Effector CD4-positive, alpha-beta T cell (primary cell): ENCODE measurements at places on chromosomes 6 and 20.

DNA sequence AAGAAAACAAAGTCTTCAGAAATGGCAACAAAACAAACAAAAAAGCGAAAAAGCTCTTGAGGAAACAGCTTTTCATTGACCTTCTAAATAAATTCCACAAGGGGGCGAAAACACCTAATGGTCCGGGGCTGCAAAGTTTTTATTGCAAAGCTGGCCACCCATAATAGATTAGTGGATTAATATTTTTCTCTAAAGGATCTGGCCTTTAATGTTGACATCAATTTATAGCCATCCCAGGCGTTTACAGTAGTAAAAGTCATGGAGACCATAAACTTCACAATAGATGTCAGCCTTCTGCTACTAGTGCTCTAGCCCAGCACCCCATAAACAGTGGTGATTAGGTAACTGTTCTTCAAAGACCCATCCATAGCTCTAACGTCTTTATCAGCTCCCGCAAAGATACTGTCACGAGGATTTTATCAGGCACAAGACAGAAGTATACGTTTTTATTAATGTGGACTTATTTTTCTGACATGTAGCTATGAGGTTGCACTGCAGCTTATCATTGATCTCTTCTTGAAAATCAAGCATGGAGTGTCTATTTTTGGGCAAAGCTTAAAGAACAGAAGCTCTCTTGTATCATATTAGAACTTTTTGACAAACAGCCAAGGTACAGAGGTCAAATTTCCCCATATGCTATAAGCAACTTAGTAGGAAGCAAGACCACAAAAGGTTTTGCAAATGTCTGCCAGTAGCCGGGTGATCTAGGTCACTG is 4.7 kb downstream of the CITED2 start:
- DNase-seq: no peak

- no peak for DNase-seq
These were observed 348.1 kb downstream of the CDC5L start for GRCh38 chr6:44735630-44735963.

DNA sequence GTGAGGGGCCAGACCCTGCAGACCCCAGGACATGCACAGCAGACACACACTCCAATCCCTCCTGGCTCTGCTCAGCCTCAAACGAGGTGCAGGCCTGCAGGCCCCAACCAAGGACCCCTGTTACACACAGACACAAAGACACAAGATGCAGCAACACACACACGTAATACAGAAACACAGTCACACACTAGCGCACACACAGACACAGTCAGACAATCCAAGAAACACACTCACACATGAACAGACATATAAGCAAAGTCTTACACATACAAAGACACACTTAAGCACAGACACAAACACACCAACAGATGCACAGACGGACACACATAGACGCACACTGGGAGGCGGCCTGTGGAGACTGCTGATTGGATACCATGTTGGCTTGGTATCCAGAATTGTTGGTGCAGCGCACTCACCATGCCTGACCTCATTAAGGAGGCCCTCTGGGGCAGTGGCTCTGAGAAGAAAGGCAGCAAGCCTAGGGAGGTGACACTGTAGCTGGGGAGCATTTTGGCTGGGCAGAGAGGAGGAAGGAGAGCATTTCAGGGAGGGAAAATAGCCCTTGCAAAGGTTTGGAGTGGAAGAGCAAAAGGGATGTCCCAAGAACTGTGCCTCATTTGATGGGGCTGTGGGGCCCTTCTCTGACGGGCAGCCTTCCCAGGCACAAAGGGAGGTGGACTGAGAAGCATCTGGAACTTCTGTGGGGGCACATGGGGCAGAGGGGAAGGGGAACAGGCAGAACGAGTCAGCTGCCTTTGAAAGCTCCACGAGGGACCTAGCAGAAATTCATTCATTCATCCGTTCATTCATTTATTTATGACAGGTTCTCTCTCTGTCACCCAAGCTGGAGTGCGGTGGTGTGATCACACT is 1.4 kb upstream of the HSPA12B start:
- DNase-seq: no peak

DNA sequence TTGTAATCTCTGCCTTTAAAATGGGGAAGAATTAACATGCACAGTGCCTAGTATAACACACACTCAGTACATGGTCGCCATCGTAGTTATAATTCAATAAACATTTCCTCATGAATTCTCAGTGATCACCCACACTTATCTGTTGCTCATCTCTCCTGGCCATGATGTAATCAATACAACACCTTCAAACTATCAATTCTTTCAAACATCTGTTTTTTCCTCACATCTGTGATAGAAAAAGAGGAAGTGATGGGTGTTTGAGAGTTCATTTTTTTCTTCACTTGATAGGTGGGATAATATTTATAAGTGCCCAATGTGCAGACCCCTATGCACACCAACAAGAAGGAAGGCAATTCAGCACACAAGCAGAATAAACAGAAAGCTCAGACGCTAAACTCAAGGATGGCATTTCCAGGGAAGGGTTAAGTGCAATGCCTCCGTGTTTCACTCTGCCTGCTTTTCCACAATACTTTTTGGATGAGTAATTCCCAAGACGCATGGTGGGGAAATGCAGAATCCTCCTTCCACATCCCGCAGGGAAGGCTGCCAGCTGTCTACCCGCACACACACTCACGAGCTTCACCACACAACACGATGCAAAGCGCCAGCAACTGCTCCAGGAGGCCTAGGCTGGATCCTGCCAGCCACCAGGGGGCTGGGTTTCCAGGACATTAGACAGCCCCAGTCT is 100.3 kb downstream of the GMPR start:
- DNase-seq: no peak

- DNase-seq: no peak
These were observed 732 bp downstream of the HRH3 start for GRCh38 chr20:62219101-62219991.

DNA sequence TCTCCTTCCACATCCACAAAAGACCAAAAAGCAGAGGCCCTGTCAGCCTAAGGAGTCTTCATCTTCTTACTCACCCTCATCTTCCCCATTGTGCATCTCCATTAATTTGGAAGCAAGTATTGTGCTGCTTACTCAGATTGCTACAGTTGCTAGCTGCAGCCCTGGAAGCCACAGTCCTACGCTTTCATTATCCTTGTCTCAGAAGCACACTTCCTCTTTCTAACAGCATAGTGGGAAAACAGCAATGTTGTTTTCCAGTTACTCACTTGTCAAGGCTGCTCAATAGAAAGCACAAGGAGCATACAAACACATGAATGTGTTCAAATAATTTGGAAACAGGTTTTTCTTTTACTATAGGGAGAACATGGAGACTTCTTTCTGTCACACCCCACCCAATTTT is 76.6 kb upstream of the RBM24 start:
- DNase-seq: no peak

GRCh38 chr20:51886891-51887608 is 84.7 kb upstream of the SALL4 start:
- no peak for DNase-seq

GRCh38 chr6:146855889-146856288 is 257.1 kb downstream of the ADGB start:
- DNase-seq: no peak

- no peak for DNase-seq
These were observed 22.6 kb downstream of the NUP153 start for GRCh38 chr6:17684134-17684533.

- DNase-seq: no peak
These were observed 10.6 kb downstream of the TAAR1 start for GRCh38 chr6:132648356-132648755.

GRCh38 chr6:86943819-86944407 is 6.6 kb downstream of the HTR1E start:
- DNase-seq: no peak

- DNase-seq: no peak
These were observed 447.8 kb upstream of the BTBD3 start for GRCh38 chr20:11469795-11470435.

DNA sequence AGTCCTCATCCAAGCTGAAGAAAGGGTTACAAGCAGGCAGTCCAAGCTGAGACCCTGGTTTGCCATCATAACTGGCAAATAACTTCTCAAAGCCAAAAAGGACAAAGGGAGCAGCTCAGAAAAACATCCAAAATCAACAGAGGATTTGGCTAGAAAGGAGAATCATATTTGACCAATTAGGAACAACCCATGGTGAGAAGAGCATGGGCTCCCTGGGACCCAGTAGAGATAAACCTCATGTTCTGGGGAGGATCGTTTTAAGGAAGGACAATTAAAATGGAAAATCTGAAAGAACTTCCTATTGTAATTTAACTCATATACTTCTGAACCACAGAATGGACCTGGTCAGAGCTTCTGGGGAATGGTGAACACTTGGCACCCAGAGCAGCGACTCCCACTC is 71.5 kb downstream of the PRND start:
- DNase-seq: no peak

- DNase-seq: no peak
These were observed 11.3 kb downstream of the FAXC start for GRCh38 chr6:99338188-99338587.

- peak; percentile 8 for DNase-seq
These were observed 381.9 kb upstream of the ARID1B start for GRCh38 chr6:156395276-156395675.

DNA sequence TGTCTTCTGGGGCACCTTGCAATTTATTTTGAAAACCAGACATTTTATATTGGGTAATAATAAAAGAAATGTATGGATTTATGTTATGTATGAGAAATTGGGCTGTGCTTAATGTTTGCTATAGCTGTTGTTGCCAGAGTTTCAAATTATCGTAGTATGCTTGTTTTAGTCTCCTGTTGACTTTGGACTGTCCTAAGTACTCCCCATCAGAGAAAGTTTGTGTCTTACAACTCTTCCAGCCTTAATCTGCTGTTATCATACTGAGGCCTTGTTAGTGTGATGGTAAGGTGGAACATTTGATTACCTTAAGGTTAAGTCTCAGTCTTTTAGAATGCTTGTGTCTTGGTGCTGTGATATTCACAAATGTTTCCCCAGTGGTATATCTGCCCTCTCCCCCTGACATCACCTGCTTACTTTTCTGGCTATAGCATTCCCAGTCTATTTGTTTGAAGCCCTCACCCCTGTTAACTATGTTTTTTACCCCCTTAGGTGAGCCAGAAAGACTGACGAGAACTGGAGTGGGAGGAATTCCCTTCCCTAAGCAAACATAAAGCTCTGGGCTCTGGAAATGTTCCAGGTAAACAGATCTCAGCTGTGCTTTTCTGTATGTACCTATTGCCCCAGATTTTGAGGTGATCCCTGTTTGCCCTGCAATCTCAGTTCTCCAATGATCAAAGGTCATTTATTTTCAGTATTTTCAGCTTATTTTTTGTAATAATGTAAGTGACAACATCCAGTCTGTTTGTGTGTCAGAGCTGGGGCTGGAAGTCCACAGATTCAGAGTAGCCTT is 581.1 kb upstream of the CITED2 start:
- no peak for DNase-seq

DNA sequence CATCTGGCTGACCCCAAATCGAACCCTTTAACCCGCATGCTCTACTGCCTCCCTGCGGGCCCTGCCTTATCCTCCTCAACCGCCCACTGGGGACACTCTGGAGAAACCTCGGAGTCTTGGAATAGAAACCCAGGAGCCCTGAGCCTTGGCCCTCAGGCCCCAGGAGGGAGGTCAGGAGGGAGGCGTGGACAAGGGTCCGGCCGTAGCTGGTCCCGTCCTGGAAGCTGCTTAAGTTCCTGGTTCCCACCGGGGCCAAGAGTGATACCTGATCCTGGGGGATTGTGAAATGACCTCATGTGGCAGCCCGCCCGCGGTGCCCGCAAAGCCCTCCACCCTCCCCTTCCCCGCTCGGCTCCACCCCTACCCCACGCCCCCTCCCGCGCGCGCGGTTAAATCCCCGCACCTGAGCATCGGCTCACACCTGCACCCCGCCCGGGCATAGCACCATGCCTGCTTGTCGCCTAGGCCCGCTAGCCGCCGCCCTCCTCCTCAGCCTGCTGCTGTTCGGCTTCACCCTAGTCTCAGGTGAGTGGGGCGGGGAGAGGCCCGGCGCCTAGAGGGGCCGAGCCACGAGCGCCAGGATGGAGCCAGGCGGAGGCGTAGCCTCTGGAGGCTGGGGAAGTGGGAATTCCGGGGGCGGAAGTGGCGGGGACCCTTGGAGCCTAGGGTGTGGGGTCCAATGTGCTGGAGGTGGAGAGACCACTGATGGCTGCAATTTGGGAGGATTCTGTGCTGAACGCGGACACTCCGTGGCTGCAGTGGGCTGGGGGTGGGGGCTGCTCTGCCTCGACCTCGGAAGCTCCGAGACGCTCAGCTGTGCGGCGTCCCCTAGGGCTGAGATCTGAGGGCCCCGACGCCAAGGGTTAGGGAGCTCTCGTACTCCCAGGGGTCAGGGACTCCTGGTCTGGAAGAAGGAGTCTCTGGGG is at the start of gene WFDC2:
WFDC2 (plus strand) TSS at position 418 of the 926 bp plus-strand sequence; CDS start at position 447, 29 bp downstream.
- no peak for DNase-seq

DNA sequence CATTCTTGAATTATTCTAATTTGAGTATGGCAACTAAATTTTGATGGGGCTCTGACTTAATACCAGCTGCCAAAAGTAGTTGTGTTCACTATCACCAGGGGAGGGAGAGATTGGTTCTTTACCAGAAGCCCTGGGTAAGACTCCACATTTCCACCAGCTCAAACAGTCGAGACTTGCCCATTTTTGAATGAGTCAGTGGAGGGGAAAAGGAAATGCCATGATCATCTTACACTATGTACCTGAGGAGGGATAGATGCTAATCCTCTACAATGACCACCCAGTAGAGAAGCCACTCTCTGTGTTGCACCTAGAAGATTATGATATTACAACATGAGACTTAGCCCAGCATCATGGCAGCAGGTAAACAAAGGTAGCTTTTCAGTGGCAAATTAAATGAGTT is 77.0 kb upstream of the SGK1 start:
- DNase-seq: no peak

DNA sequence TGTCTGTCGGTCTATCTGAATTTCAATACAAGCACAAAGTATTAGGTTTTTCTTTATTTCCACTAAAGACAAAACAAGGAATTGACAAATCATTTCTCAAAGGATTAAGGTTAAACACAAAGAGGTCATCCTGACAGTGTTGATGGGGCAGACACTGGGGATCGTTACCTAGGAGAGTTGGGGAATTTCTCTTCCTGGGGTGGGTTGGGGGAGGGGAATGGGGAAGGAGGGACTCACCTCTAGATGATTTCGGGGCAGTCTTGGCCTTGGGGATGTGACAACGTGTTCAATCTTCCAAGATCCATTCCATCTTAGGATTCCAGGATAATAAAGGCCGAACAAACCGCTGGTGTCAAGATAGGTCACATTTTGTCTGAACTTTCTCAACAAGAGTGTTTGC is 35.4 kb upstream of the FOXA2 start:
- no peak for DNase-seq

DNA sequence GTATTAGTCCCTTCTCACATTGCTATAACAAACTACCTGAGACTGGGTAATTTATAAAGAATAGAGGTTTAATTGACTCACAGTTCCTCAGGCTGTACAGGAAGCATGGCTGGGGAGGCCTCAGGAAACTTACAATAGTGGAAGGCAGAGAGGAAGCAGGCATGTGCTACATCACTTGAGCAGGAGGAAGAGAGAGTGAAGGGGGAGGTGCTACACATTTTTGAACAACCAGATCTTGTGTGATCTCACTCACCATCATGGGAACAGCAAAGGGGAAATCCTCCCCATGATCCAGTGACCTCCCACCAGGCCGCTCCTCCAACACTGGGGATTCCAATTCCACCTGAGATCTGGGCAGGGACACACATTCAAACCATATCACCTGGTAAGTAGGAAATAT is 630.6 kb downstream of the QKI start:
- DNase-seq: no peak
